ENCODE measurements at places on chromosomes 7 and 10.

- no peak for DNase-seq
Observed at GRCh38 chr7:2725178-2726105, 37.4 kb downstream of the AMZ1 start.

GRCh38 chr7:73308074-73308664 lies 457 bp downstream of the NSUN5 start:
- DNase-seq = no peak

GRCh38 chr10:87623191-87623590 lies 36.5 kb upstream of the PAPSS2 start:
- no peak for DNase-seq

- DNase-seq = no peak
Observed at GRCh38 chr10:89646889-89647657, 2.0 kb upstream of the PANK1 start.

DNA sequence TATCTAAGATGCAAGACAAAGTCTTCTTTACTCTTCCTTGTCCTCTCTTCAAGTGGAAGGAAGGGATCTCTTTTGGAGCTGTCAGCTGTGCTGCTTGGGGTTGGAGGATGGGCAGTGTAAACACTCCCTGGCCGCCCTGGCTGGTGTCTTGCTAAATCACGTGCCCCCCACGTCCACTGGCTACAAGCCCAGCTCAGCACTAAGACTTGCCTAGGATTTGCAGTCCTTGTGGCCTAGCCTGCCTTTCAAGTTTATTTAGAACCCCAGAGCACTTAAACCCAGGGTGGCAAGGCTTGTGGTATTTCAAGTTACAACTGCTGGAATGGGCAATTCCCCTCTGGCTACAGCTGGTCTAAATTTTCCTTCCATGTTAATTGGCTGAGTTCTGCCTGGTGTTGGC lies 272.4 kb upstream of the MYO3A start:
- no peak for DNase-seq

All from kidney capillary endothelial cell (primary cell).